AG09319 (cell line): ENCODE measurements at places on chromosomes 13 and 19.

GRCh38 chr19:18809149-18809868 lies 18.2 kb upstream of the COMP start:
- peak; percentile 67 for DNase-seq

DNA sequence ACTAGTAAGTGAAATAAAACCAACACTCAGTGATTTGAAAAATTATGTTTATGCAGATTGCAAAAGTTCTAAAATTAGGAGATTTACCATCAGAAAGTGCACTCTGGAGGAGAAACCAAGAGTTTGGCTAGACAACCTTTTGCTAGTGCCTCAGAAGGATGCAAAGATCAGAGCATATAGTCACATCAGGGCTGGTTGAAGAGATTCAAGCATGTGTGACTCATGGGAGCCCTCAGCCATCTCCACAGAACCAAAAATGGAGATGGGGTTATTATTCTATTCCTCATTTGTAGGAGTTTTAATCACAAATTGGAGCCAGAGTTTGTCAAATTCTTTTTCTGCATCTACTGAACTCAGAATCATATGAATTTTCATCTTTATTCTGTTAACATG lies 32.9 kb upstream of the OXGR1 start:
- DNase-seq: no peak

- DNase-seq: no peak
Observed at GRCh38 chr19:15123031-15123890, 16.1 kb downstream of the SYDE1 start.

- DNase-seq: no peak
Observed at GRCh38 chr13:84609716-84610115, 727.4 kb upstream of the SLITRK1 start.
